ENCODE measurements at places on chromosomes 16 and 17.

DNA sequence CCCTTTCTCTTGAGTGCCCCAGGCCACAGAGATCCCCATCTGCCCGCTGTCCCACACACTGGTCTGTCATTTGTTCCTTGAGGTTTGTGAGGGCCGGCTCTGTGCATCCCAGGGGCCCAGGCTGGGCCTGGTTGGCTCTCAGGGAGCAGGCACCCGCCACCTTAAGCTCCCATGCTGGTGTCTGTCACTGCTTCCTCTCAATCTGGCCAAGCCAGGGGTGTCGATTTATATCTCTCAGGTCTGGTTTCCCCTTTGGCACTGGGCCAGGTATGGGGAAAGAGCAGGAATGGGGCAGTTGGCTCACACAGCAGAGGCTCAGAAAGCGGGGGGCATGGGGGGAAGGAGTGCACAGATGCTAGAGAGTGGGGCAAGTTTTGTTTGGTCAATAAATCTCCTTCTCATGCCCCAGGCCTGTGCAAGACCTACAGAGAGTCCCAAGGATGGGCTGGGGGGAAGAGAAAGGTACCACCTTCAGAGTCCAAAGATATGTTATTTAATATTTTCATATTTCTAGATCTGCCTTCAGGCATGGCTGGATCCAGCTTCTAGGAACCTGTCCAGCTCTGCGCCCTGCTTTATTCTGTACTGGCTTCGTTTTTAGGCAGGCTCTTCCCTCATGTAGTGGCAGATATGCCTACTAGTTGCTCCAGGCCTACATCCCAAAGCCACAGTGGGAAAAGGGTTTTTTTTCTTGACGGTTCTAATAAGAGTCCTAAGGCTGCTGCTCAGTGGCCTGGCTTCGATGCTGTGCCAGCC, 34.3 kb downstream of the IL4R start:
- no peak for DNase-seq

DNA sequence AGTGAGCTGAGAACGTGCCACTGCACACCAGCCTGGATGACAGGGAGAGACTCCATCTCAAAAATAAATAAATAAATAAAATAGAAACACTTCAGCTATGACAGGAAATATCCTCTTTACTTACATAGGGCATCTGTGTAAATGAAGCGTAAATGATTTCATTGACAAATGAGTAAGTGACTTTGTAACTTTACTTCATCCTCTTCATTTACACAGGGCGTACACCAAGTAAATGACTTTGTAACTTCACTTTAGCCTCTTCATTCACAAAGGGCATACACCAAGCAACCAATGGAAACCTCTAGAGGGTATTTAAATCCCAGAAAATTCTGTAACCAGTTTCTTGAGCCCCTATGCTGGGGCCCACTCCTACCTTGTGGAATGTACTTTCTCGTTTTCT, 16.2 kb upstream of the KLHDC4 start:
- no peak for DNase-seq

DNA sequence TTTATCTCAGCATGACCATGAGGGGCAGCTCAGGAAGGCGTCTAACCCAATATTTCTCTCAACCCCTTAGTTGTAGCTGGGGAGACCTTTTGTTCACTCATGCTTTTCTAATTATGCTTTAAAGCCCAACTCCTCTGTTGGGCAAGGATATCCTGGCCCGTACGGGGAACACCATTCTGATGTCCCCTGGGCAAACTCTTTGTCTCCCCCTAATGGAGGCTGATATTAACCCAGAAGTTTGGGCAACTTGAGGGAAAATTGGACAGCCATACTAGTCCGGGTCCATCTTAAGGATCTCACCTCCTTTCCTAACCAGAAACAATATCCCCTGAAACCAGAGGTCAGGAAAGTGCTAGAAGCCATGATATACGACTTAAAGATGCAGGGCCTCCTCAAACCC, 143.7 kb upstream of the COX10 start:
- DNase-seq = no peak

- DNase-seq = no peak
Observed at GRCh38 chr16:89561884-89562599, 1.6 kb downstream of the RPL13 start.

DNA sequence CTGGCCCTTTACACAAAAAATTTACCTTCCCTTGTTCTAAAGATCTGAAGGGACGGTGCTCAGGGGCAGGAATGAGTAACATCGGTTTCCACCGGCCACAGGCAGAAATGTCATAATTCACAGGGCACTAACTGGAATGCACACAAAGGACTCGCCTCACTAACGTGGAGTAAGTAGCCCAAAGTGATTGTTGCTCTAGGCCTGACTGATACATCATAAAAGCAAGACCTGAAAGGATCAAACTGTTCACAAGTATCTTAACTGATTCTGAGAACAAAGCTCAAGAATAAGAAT, 8.9 kb upstream of the TCF25 start:
- no peak for DNase-seq

GRCh38 chr17:804541-805435, 22.6 kb downstream of the MRM3 start:
- DNase-seq = no peak

DNA sequence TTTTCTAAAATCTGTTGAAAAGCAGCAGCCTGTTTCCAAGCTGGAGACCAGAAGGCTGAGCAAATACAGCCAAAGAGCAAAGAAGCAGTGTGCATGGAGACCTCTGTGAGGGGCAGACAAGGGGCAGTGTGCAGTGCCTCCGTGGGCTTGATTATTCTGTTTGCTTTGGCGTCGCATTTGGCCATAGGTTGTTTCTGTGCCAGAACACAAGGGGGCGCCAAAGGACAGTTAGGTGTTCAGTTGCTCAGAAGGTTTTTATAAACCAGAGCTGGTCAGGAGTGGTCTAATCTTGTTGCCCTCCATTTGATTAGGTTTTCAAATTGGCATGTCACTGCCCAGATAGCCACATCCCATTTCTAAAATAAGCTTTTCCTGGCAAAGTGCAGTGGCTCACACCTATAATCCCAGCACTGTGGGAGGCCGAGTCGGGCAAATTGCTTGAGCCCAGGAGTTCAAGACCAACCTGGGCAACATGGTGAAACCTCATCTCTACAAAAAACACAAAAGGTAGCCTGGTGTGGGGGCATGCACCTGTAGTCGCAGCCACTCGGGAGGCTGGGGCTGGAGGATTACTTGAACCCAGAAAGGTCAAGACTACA, 10.6 kb downstream of the MYH3 start:
- DNase-seq = peak; percentile 60

- no peak for DNase-seq
Observed at GRCh38 chr17:81561494-81561885, 9.3 kb upstream of the FAAP100 start.

- DNase-seq = no peak
Observed at GRCh38 chr16:67910158-67910557, 17.1 kb downstream of the PSKH1 start.

- DNase-seq = no peak
Observed at GRCh38 chr16:11256661-11257130, 692 bp upstream of the SOCS1 start.

- DNase-seq = no peak
Observed at GRCh38 chr17:63911041-63911635, at the start of gene CSHL1. CSHL1 (minus strand) TSS chr17:63911258; CDS start chr17:63911196, 62 bp downstream.

- no peak for DNase-seq
Observed at GRCh38 chr16:14203166-14203565, 132.0 kb downstream of the MRTFB start.

DNA sequence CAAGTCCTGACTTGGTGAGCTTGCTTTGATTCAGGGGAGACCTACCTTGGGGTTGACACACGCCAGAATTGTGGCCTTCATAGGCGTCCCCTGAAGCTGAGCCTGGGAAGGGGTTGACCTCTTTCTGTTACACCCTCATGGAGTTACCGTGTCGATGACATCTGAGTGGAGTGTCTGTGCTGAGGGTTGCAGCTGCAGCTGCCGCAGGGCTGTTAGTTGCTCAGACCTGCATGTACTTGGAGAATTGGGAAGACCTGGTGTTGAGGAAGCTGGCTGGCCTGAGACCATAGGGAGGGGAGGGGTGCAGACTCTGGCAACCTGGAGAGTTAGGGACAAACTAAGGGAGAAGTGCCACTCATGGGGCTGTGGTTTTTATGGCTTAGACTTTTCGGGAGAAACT, 9.6 kb downstream of the GSE1 start:
- DNase-seq = no peak

GRCh38 chr16:81456523-81457325, 12.1 kb downstream of the CMIP start:
- DNase-seq = no peak

DNA sequence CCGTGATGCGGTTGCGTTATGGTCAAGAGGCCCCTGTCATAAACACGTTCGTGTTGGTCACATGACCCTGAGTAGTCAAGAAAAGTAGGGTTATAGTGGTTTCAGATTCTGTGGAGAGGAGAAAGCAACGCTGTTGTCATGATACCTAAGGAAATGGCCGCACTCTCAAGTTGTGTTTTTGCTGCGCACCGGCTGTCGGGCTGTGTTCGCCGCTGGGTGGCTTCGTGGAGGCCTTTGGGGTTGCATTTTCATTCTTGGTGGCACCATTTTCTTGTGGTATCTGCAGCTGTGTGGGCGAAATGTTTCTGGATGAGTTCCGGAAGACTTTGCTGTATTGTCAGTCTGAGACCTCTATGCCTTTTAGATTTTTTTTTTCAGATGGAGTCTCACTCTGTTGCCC, 35.0 kb downstream of the DEF8 start:
- no peak for DNase-seq

DNA sequence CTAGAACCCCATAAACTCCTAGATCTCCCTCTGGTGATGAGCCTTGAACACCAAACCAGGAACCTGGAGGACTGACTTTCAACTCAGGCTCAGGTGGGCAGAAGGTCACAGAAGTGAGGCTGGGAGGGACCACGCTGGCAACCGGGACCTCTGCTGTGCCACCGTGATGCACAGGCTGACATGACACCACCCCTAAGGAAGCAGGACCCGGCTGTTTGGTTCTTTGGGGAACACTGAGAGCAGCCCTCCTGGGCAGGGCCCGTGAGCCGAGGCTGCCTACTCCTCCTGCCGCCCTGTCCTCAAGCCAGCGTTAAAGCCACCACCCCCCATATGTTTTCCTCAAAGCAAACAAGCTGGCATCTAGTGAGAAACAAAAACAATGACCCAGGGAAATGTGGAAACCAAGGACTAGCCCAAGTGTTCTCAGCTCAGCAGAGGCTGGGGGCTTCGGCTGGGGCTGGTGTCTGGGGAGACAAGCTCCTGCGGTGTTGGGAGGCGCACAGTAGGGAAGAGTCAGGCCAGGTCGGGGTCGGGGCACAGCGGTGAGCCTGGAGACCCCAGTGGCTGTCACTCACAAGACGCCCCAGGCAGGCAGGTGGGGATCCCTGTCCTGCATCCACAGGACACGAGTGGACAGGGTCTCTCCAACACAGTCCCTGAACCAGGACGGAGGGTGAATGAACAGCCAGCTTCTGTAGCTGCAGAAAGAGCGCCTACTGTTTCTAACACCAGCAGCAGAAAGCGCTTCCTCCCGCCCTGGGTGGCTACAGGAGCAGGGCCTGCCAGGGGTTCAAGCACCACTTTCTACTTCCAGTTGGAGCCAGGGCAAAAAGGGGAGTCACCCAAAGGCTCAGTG, 1.7 kb downstream of the SMIM5 start:
- no peak for DNase-seq

DNA sequence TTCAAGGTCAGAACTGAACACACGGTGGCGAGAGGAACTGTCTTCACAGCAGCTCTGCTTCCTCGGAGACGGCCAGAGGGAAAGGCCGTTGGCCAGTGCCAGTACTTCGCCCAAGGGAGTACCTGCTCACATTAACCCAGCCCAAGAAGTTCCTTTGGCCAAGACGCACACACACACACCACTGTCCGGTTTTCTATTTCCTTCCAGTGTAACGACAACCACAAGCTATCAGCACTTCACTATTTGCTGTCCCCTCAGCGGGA, 744 bp upstream of the GGNBP2 start:
- peak; percentile 28 for DNase-seq
